Activated effector memory CD4-positive, alpha-beta T cell treated with Interleukin-2 at 50 U/mL for 16 hours (primary cell): ENCODE measurements at places on chromosomes 12 and 14.

DNA sequence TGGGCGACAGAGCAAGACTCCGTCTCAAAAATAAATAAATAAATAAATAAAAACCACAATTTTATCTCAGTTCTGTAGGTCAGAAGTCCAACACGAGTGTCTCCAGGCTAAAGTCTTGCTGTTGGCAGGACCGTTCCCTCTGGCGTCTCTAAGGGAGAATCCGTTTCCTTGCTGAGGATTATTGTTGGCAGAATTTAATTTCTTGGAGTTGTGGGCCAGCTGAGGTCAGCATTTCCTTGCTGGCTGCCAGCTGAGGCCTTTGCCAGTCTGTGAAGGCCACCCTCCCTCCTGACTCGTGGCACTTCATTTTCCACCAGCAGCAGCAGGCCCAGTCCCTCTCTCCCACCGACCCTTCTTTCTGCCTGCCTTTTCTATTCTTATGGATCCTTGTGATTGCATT lies 17.2 kb downstream of the PSMC1 start:
- DNase-seq, result no peak

DNA sequence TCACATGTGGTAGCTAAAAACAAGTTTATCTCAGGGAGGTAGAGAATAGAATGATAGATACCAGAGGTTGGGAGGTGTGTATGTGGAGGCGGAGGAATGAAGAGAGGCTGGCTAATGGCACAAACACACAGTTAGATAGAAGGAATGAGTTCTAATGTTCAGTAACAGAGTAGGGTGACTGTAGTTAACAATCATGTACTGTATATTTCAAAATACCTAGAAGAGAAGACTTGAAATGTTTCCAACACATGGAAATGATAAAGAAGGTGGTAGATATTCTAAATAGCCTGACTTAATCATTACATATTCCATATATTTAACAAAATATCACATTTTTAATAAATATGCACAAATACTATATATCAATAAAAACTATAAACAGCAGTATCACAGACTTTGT lies 8.9 kb upstream of the IFNG-AS1 start:
- DNase-seq, result no peak

DNA sequence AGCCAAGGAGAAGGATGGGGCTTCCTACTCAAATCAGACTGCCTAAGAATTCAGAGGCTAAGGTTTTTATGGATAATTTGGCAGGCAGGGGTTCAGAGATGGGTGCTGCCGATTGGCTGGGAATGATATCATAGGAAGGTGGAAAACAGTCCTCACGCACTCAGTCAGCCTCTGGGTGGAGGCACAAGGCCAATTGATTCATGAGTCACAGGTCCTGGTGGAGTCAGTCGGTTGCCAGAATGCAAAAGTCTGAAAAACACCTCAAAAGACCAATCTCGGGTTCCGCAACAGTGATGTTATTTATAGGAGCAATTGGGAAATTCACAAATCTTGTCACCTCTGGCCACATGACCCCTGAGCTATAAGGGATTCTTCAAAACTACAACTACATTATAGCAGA lies 105.5 kb downstream of the GXYLT1 start:
- DNase-seq, result no peak

- DNase-seq, result no peak
Observed at GRCh38 chr14:85590784-85591183, 60.8 kb downstream of the FLRT2 start.

GRCh38 chr12:71846322-71846940 lies 6.9 kb downstream of the TBC1D15 start:
- no peak for DNase-seq

GRCh38 chr14:99880651-99881420 lies 87.6 kb downstream of the EML1 start:
- DNase-seq, result no peak

GRCh38 chr14:70086685-70087379 lies 101.9 kb downstream of the SLC8A3 start:
- DNase-seq, result no peak

GRCh38 chr12:56078427-56078826 lies 1.5 kb upstream of the ERBB3 start:
- no peak for DNase-seq

- no peak for DNase-seq
Observed at GRCh38 chr14:94424371-94424770, 28.2 kb downstream of the SERPINA11 start.

GRCh38 chr12:132043770-132044467 lies 94.2 kb downstream of the EP400 start:
- DNase-seq, result no peak

GRCh38 chr12:21725731-21726130 lies 48.8 kb downstream of the KCNJ8 start:
- DNase-seq, result no peak

DNA sequence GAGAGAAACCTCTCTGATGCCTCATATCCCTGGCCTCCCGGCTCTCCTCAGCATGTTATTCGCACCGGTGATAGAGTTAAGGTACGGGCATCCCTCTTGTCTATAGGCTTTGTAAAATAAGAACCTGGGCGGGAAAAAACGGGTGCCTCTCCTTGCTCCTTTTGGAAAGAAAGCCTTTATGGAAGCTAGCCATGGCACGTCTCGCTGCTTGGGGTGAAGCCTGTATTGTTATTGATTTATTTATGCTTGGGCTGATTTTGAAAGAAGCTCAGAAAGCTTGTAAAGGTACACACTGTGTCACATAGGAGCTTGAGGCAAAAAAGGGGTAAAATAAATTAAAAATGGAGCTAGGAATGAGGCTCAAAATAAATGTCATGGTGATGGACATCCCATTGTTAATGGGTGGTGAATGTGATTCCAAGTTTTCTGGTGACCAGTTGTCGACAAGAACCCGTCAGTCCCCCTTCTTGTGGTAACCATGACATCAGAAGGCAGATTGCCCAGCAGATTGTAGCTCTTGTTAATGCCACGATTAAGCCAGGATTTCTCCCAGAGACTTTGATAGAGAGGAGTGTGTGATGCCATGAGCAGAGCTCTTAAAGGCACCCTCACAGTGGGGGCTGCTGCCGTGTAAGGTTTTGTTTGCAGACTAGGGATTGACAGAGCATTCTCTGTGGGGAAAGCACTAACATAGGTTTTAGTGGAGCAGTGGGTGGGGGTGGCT lies 50.4 kb upstream of the ASPG start:
- DNase-seq, result no peak
